T-cell (primary cell): ENCODE measurements at places on chromosomes 6 and 20.

GRCh38 chr6:16514249-16514648, 247.0 kb downstream of the ATXN1 start:
- no peak overlapping the region for H3K27ac ChIP-seq
- no peaks in the 10 kb centered on the region for H3K36me3 ChIP-seq
- H3K4me3 ChIP-seq, result no peak overlapping the region

DNA sequence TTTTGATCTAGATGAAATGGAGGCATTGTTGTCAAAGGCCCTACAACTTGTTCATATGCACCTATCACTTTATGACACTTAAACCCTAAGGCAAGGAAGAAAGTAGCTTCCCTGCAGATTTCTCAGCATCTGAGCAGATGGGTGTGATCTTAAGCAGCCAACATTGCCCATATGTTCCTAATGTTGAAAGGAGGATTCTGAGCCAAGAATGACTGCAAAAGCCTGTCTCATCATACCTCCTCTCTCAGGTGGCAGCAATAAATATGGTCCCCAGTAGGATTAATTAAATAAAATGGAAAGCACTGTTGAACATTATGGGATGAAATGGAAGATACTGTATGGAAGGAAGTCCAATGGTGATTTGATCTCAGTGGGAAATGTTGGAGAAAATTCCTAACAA, 538.1 kb upstream of the MAN1A1 start:
- H3K36me3 ChIP-seq, result no peaks in the 10 kb centered on the region
- H3K27me3 ChIP-seq, result no peaks in the 10 kb centered on the region
- H3K4me3 ChIP-seq, result no peak overlapping the region
- no peak overlapping the region for H3K27ac ChIP-seq
- no peak for DNase-seq

- H3K4me1 ChIP-seq, result no peaks in the 10 kb centered on the region
- no peaks in the 10 kb centered on the region for H3K27me3 ChIP-seq
- no peaks in the 10 kb centered on the region for H3K36me3 ChIP-seq
- no peak overlapping the region for H3K4me3 ChIP-seq
- no peak for DNase-seq
These were observed 712.8 kb upstream of the HS3ST5 start for GRCh38 chr6:115055579-115055978.

- H3K27ac ChIP-seq, result no peak overlapping the region
- H3K27me3 ChIP-seq, result no peaks in the 10 kb centered on the region
- no peaks in the 10 kb centered on the region for H3K4me1 ChIP-seq
- DNase-seq, result no peak
These were observed 113.7 kb downstream of the DLL1 start for GRCh38 chr6:170176898-170177771.

DNA sequence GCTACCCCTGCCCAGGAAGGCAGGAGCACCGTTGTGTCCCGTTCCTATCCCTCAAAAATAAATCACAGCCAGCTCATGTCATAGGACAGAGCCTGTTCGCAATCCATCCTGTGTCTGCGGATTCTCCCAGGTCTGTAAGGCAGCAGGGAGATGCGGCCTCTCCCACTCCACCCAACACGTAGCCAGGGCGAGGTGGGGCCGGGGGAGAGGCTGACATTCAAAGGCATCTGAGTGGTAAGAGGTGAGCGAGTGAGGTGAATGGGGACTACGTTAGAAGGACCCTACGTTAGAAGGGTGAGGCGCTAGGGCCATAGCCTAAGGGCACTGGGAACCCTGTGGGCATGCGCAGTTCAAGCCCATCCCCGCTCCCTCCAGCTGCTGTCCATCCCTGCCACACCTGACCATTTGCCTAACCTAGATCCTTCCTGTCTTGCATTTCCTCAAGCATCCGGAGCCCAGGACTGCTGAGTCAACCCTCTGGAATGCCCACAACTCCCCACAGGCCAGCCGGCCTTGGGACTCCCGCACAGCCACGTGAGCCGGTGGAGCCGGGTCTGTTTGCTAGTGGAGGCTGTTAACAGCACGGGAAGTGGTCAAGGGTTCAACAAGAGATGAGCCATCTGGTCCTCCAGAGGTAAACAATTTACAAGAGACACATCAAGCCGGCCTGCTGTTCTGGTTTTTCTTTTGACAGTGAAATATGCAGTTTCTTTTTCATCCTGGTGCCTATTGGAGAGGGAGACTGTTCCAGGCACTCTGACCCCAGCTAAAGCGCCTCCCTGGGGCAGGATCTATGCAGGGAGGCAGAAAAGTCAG, 45.9 kb downstream of the RIPOR3 start:
- no peak overlapping the region for H3K4me3 ChIP-seq
- peaks cover 26% of the 10 kb centered on the region for H3K27me3 ChIP-seq
- H3K4me1 ChIP-seq, result no peaks in the 10 kb centered on the region
- DNase-seq, result no peak

- peaks cover 25% of the 10 kb centered on the region for H3K36me3 ChIP-seq
- DNase-seq, result no peak
- H3K4me1 ChIP-seq, result peaks cover 63% of the 10 kb centered on the region
- no peak overlapping the region for H3K4me3 ChIP-seq
These were observed 5.6 kb downstream of the PPP1R16B start for GRCh38 chr20:38810926-38811630.

GRCh38 chr6:156865019-156865629, 87.9 kb downstream of the ARID1B start:
- peaks cover 33% of the 10 kb centered on the region for H3K4me1 ChIP-seq
- H3K27ac ChIP-seq, result no peak overlapping the region
- no peaks in the 10 kb centered on the region for H3K27me3 ChIP-seq
- DNase-seq, result no peak

GRCh38 chr20:5020760-5021159, 19.4 kb upstream of the SLC23A2 start:
- H3K4me1 ChIP-seq, result no peaks in the 10 kb centered on the region
- no peak overlapping the region for H3K4me3 ChIP-seq
- DNase-seq, result no peak
- no peaks in the 10 kb centered on the region for H3K27me3 ChIP-seq

- no peak overlapping the region for H3K4me3 ChIP-seq
- no peak overlapping the region for H3K27ac ChIP-seq
- no peaks in the 10 kb centered on the region for H3K36me3 ChIP-seq
- no peaks in the 10 kb centered on the region for H3K27me3 ChIP-seq
- H3K4me1 ChIP-seq, result no peaks in the 10 kb centered on the region
These were observed 106.3 kb downstream of the STXBP5 start for GRCh38 chr6:147310521-147310920.

GRCh38 chr6:26415791-26416190, 13.7 kb downstream of the BTN3A1 start:
- H3K4me1 ChIP-seq, result peaks cover 1% of the 10 kb centered on the region
- H3K36me3 ChIP-seq, result no peaks in the 10 kb centered on the region
- no peak overlapping the region for H3K27ac ChIP-seq
- H3K4me3 ChIP-seq, result no peak overlapping the region

- H3K36me3 ChIP-seq, result no peaks in the 10 kb centered on the region
- H3K4me3 ChIP-seq, result no peak overlapping the region
- H3K27ac ChIP-seq, result no peak overlapping the region
- H3K27me3 ChIP-seq, result no peaks in the 10 kb centered on the region
- no peak for DNase-seq
These were observed 80.7 kb upstream of the RIN2 start for GRCh38 chr20:19677336-19677735.

DNA sequence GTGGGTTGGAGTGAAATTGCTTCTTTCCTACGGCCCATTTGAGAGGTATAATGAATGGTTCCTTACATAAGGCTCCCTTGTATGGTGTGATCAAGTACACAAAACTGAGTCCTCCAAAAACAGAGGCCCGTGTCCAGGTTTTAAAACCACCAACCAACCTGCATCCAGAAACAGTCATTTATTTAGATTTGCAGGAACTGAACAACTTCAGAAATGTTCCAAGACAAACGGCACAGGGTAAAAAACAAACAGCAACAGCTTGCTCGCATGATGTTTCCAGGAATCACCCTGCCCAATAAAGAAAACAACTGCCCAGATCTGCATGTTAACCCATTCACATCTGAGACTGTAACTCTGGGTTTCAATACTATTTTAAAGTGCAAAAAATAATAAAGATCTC, 40.2 kb upstream of the TRAM2 start:
- H3K4me3 ChIP-seq, result no peak overlapping the region
- peaks cover 2% of the 10 kb centered on the region for H3K27me3 ChIP-seq
- H3K27ac ChIP-seq, result no peak overlapping the region
- DNase-seq, result no peak
- no peaks in the 10 kb centered on the region for H3K36me3 ChIP-seq
- H3K4me1 ChIP-seq, result no peaks in the 10 kb centered on the region

DNA sequence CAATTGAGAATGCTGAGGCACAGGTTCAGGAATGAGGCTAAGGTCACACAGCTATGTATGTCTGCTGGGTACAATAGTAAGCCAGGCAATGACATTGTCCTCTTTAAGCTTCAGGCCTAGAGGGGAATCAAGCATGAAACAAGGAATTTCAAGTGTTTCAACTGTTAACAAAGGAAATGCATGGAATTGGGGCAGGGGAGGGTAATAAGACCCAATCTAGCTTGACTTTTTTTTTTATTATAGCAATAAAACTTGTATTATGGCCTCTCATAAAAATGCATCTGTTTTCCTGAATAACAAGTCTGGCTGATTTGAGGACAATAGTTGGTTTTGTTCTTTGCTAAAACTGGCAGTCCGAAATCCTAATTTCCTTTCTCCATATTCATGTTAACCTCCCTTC, 336.7 kb downstream of the CBLN4 start:
- no peaks in the 10 kb centered on the region for H3K27me3 ChIP-seq
- H3K4me3 ChIP-seq, result no peak overlapping the region
- no peak for DNase-seq
- H3K4me1 ChIP-seq, result no peaks in the 10 kb centered on the region
- H3K27ac ChIP-seq, result no peak overlapping the region
- H3K36me3 ChIP-seq, result no peaks in the 10 kb centered on the region

- H3K36me3 ChIP-seq, result no peaks in the 10 kb centered on the region
- H3K27me3 ChIP-seq, result no peaks in the 10 kb centered on the region
- H3K27ac ChIP-seq, result no peak overlapping the region
- no peak for DNase-seq
- H3K4me1 ChIP-seq, result peaks cover 2% of the 10 kb centered on the region
These were observed 61.2 kb downstream of the SRC start for GRCh38 chr20:37407019-37407566.

DNA sequence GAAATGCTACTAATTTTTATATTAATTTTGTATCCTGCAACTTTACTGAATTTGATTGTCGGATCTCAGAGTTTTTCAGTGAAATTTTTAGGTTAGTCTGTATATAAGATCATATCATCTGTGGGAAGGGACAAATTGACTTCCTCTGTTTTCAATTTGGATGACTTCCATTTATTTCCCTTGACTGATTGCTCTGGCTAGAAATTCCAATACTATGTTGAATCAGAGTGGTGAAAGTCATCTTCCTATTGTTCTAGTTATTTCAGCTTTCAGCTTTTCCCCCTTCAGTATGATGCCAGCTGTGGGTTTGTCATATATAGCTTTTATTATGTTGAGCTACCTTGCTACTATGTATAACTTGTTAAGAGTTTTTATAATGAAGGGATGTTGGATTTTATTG, 771.2 kb downstream of the KIF16B start:
- DNase-seq, result no peak
- no peak overlapping the region for H3K4me3 ChIP-seq
- no peaks in the 10 kb centered on the region for H3K4me1 ChIP-seq
- H3K36me3 ChIP-seq, result no peaks in the 10 kb centered on the region
- no peaks in the 10 kb centered on the region for H3K27me3 ChIP-seq
- no peak overlapping the region for H3K27ac ChIP-seq

- H3K27ac ChIP-seq, result no peak overlapping the region
- H3K4me1 ChIP-seq, result no peaks in the 10 kb centered on the region
- no peaks in the 10 kb centered on the region for H3K27me3 ChIP-seq
- H3K36me3 ChIP-seq, result peaks cover 7% of the 10 kb centered on the region
These were observed 103.9 kb downstream of the EPM2A start for GRCh38 chr6:145631374-145631773.

- no peaks in the 10 kb centered on the region for H3K27me3 ChIP-seq
- no peak for DNase-seq
- H3K36me3 ChIP-seq, result peaks cover 15% of the 10 kb centered on the region
- no peaks in the 10 kb centered on the region for H3K4me1 ChIP-seq
These were observed 56.0 kb downstream of the MDN1 start for GRCh38 chr6:89763550-89763949.

DNA sequence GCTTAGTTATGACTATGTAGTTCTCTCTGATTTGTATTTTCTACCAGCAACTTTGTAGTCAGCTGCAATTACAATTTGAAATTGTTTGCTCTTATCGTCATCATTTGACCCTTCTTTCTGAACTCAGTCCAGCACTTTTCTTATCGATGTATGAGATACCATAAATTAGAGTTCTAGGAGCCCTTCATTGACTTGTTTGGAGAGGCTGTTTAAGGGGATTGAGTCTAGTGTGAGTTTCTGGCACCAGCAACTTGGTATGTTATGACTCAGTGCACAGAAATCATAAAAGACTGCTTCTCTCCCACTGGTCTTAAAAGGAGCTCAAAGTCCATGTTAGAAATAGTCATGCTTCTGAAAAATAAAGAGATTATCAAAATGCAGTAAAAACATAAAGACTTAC, 190.3 kb downstream of the TENT5A start:
- no peaks in the 10 kb centered on the region for H3K36me3 ChIP-seq
- H3K27ac ChIP-seq, result no peak overlapping the region
- no peak overlapping the region for H3K4me3 ChIP-seq

GRCh38 chr6:3905945-3906845, 57.0 kb downstream of the FAM50B start:
- no peaks in the 10 kb centered on the region for H3K36me3 ChIP-seq
- no peaks in the 10 kb centered on the region for H3K27me3 ChIP-seq
- H3K4me3 ChIP-seq, result no peak overlapping the region
- no peak for DNase-seq

- no peaks in the 10 kb centered on the region for H3K36me3 ChIP-seq
- peaks cover 17% of the 10 kb centered on the region for H3K27me3 ChIP-seq
- no peak overlapping the region for H3K27ac ChIP-seq
- H3K4me3 ChIP-seq, result no peak overlapping the region
These were observed 98.3 kb downstream of the TMEM242 start for GRCh38 chr6:157224951-157225574.

GRCh38 chr20:50593005-50593335, 82.8 kb downstream of the PTPN1 start:
- no peak overlapping the region for H3K27ac ChIP-seq
- no peak overlapping the region for H3K4me3 ChIP-seq
- no peaks in the 10 kb centered on the region for H3K36me3 ChIP-seq

DNA sequence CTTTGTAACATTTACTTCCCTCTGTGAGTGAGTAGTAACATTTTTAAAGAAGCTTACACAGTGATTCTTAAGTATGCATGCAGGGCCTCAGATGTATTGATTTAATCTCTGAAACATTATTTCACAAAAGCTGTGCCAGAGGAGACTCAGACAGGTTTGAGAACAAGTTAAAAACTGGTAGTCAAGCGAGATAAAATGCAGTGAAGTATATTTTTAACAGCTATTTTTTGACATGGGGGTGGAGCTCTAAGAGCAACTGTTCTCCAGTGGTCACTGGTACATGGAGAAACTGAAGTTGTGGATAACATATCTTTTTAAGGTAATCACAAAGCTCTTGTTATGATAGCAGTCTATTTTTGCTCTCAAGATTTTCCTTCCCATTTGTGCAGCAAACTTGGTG, 20.4 kb downstream of the DSTN start:
- H3K4me3 ChIP-seq, result no peak overlapping the region
- H3K36me3 ChIP-seq, result peaks cover 7% of the 10 kb centered on the region
- H3K27me3 ChIP-seq, result no peaks in the 10 kb centered on the region
- no peak for DNase-seq
- H3K4me1 ChIP-seq, result no peaks in the 10 kb centered on the region
